ENCODE measurements at places on chromosomes 16 and 17. TPM values are rescaled to one million over a fixed set of nuclear protein-coding genes. Genes with fewer than 3 reads are reported as not detected.

GRCh38 chr16:89993971-89994370, 25.3 kb downstream of the DBNDD1 start:
- H3K4me1 ChIP-seq: peaks cover 2% of the 10 kb centered on the region
- H3K27ac ChIP-seq: no peak overlapping the region
- no peak for DNase-seq
- H3K27me3 ChIP-seq: no peaks in the 10 kb centered on the region

GRCh38 chr16:69410219-69410990, 14.0 kb upstream of the CYB5B start:
- H3K27ac ChIP-seq: peak overlapping the region; percentile 86
- H3K4me1 ChIP-seq: peaks cover 27% of the 10 kb centered on the region
- H3K36me3 ChIP-seq: no peaks in the 10 kb centered on the region
- no peaks in the 10 kb centered on the region for H3K27me3 ChIP-seq
- no peak for DNase-seq

GRCh38 chr17:82914375-82914774, 74.6 kb upstream of the ZNF750 start:
- H3K27ac ChIP-seq: no peak overlapping the region
- DNase-seq: no peak
- H3K4me1 ChIP-seq: peaks cover 37% of the 10 kb centered on the region
- H3K27me3 ChIP-seq: no peaks in the 10 kb centered on the region
- H3K4me3 ChIP-seq: no peak overlapping the region
- H3K36me3 ChIP-seq: peaks cover 29% of the 10 kb centered on the region

DNA sequence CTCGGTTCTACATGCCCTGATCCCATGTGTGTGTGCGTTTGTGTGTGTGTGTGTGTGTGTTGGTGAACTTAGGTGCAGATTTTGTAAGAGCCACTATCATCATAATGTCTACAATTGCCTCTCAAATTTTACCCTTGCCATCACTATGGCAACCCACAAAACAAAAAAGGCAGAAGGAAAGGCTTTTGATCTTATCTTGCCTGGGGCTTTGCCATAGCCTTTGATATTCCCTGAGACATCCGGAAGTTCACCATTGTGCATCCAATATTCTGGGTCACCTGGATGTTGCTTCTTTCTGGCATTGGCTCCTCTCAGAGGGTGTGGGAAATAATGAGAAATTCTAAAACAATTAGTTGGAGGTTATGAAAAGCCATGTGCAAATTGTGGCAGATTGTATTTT, 114.7 kb downstream of the HAPSTR1 start:
- no peak for DNase-seq
- no peaks in the 10 kb centered on the region for H3K4me1 ChIP-seq
- no peaks in the 10 kb centered on the region for H3K27me3 ChIP-seq
- no peak overlapping the region for H3K27ac ChIP-seq
- no peaks in the 10 kb centered on the region for H3K36me3 ChIP-seq

Gene CRYM
- total RNA-seq: not detected

- H3K4me1 ChIP-seq: no peaks in the 10 kb centered on the region
- H3K4me3 ChIP-seq: no peak overlapping the region
- no peak overlapping the region for H3K27ac ChIP-seq
These were observed 902.5 kb downstream of the KCNJ2 start for GRCh38 chr17:71071837-71072236.

DNA sequence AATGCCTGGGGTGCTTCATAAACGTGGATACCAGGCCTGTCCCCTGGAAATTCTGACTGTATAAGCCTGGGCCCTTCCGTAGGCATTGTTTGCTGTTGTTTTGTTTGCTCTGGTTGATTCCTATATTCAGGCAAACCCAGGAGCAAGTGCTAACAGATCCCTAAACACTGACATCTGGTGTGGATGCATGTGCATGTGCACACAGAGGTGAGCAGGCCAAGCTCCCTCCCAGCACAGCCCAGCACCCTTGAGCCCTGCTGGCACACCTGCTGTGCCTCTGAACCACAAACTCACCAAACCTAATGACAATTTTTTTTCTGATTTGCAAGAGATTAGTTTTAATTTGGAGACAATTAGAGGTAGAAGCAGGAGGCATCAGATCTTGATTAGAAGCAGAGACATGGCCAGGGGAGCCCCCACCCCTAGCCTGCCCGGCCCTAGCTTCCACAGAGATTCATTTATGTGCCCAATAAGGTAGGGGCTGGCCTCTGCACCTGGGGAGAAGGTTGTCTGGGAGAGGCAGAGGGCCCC, 40.4 kb downstream of the TMEM132E start:
- DNase-seq: no peak
- no peaks in the 10 kb centered on the region for H3K4me1 ChIP-seq
- H3K27me3 ChIP-seq: peaks cover 34% of the 10 kb centered on the region
- H3K36me3 ChIP-seq: no peaks in the 10 kb centered on the region
- H3K4me3 ChIP-seq: no peak overlapping the region

Gene PPY
- total RNA-seq: not detected

DNA sequence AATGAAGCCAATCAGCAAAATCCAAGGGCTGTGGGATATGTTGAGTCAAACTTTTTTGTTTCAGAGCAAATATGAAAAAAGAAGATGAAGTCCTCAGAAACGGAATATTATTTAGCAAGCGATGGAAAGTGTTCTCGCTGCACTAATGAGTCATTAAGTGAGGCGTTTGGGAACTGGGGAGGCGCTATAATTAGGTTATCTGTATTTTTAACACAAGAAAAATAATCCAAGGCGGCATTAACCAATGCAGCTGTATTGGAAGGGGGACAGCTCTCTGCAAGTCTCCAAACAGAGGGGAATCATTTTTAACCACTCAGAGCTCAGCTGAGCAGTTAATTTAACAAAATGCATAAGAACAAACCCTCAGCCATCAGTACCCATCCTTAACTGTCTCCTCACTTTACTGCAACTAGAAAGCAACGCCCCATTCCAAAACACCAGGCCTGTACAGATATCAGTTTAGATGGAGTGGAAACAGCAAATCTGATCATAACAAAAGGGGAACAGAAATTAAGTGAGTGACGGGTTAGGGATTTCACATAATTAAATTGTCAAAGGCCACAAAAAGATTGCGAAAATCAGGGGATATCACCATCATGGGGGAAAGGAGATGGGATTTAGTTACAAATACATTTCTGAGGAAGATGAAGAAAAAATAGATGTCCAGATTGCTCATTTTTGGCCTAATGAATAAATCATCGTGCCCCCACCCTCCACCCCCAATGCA, 211.0 kb upstream of the TOX3 start:
- H3K4me1 ChIP-seq: no peaks in the 10 kb centered on the region
- H3K4me3 ChIP-seq: no peak overlapping the region
- H3K36me3 ChIP-seq: no peaks in the 10 kb centered on the region
- H3K27me3 ChIP-seq: no peaks in the 10 kb centered on the region

GRCh38 chr16:80583466-80583865, 42.7 kb downstream of the DYNLRB2 start:
- H3K27ac ChIP-seq: no peak overlapping the region
- DNase-seq: peak; percentile 51
- peaks cover 21% of the 10 kb centered on the region for H3K27me3 ChIP-seq
- H3K4me1 ChIP-seq: peaks cover 76% of the 10 kb centered on the region
- H3K4me3 ChIP-seq: no peak overlapping the region

DNA sequence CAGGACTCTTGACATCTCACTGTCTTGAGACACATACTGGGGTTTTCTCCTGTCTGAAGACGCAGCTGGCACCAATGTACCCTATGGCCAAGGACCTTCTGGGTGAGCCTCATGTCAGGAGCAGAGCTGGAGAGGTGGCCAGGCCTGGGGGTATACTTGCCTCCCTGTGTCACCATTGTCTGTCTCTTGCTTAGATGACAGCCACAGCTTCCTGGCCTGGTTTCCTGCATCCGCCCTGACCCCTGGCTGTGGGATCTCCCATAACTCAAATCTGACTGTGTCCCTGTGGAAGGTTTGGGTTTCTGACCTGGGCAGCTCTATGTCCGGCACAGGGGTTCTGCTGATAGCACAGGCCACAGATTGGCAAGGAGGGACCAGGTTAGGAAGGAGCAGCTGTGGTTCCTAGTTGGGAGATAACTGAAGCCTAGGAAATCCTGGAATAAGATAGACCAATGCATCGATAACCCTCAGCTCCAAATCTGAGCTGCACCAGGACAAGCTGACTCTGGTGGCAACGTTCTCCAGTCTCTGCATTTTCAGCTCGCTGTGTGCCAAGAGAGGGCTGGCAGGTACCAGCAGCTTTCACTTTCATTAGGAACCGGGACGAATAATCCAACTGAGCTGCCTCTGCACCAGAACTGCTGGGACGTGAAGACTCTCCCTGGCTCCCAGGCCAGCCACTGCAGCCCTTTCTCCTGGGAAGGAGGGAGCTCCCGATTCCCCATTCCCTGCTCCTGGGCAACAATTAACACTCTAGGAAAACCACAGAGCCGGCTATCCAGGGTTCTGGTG, 5.0 kb downstream of the DEXI start:
- DNase-seq: peak; percentile 36
- H3K27me3 ChIP-seq: no peaks in the 10 kb centered on the region
- peak overlapping the region; percentile 70 for H3K27ac ChIP-seq
- H3K4me3 ChIP-seq: peak overlapping the region; percentile 68
- H3K4me1 ChIP-seq: peaks cover 85% of the 10 kb centered on the region
- peaks cover 56% of the 10 kb centered on the region for H3K36me3 ChIP-seq

Gene ITGAD
- total RNA-seq: 0.68 TPM

Gene ASPA
- not detected for total RNA-seq

Gene SLFN14
- total RNA-seq: not detected

GRCh38 chr16:78894886-78895285, 705.7 kb downstream of the MAF start:
- no peaks in the 10 kb centered on the region for H3K27me3 ChIP-seq
- H3K27ac ChIP-seq: no peak overlapping the region
- H3K4me3 ChIP-seq: no peak overlapping the region
- no peaks in the 10 kb centered on the region for H3K36me3 ChIP-seq

DNA sequence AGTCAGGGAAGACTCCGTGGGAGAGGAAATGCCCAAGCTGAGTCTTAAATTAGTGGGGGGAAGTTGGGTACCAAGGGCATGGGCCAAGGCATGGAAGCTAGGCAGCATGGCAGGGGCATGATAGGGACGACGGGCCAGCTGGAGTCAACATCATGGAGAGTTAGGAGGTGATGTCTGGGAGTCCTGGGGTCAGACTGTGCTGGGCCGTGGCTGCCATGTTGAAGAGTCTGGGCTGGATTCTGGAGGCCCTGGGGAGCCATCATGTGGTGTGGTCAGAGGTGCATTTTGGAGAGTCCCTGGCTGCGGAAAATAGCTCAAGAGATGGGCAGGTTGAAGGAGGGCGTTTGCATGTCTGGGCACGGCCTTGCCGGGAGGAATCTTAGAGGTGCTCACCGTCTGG, 85.2 kb downstream of the SDR42E1 start:
- H3K36me3 ChIP-seq: no peaks in the 10 kb centered on the region
- no peaks in the 10 kb centered on the region for H3K27me3 ChIP-seq
- peaks cover 11% of the 10 kb centered on the region for H3K4me1 ChIP-seq
- no peak for DNase-seq
- no peak overlapping the region for H3K4me3 ChIP-seq
- no peak overlapping the region for H3K27ac ChIP-seq

DNA sequence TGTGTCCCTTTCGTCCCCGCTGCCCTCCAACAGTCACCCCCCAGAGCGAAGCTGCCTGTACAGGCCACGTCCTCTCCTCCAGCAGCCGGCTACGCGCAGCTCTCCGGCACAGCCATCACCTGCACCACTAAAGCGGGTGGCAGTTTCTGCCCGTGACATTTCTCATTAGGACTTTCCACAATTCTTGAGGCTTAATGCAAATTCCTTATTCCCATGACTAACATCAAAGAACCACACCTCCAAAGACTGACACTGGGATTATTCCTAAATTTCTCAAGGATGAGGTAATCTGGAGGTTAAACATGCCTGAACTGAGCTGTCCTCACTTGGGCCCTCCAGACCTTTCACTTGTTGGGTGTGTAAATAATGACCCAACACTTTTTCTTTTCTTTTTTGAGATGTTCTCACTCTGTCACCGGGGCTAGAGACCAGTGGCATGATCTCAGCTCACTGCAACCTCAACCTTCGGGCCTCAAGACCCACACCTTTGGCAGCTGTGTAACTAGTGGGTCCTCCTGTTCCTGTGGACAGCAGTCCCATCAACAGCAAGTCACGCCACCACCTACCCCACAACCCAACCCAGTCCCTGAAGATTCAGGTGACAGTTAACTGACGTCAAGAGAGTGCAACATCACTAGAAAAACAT, 11.7 kb downstream of the ANKRD11 start:
- peak overlapping the region; percentile 69 for H3K27ac ChIP-seq
- H3K4me1 ChIP-seq: peaks cover 89% of the 10 kb centered on the region
- peak overlapping the region; percentile 60 for H3K4me3 ChIP-seq
- H3K36me3 ChIP-seq: peaks cover 46% of the 10 kb centered on the region
- H3K27me3 ChIP-seq: no peaks in the 10 kb centered on the region

Measured in activated CD8-positive, alpha-beta T cell treated with anti-CD3 and anti-CD28 coated beads, Interleukin-2, amount 10 ng/mL, durations not matched to agents 7 days and 5 days (primary cell).